Stimulated activated CD8-positive, alpha-beta memory T cell treated with anti-CD3 and anti-CD28 coated beads, Interleukin-15, amount 100 ng/mL, for 4 hours (primary cell): ENCODE measurements at places on chromosomes 4 and X.

DNA sequence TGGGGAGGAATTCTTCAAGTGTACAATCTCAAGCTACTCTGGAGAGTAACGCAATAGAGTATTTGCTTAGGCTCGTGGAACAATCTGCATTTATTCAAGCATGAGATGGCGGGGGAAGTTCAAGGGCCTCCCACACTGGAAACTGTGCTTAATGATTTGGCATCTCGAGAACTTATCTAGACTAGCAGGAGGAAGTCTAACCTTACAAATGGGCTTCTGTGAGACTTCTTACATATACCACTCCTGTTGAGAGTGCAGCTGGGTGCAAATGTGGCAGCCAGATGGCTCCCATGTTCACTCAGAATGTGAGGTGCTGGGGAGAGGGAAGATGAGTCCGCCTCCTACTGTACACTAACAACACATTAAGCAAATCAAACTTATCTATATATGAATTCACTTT, 29.3 kb upstream of the PTPN13 start:
- DNase-seq = no peak

DNA sequence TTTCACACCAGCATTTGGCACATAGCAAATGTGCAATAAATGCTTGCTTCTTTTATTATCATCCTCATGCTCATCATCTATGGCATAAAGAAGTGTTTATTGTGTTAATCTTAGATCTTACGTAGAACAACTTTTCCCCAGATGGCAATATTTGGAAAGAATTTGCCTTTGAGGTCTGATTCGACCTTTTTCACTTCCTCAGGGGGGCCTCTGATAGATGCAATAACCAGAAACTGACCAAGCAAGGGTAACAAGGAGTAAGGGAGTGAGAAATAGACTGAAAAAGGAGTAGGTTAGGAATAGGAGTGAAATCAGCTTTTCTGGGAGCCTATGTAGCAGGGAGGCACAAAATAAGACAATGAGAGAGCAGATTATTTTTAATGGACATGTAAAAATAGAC, 70.2 kb downstream of the RRAGB start:
- no peak for DNase-seq

DNA sequence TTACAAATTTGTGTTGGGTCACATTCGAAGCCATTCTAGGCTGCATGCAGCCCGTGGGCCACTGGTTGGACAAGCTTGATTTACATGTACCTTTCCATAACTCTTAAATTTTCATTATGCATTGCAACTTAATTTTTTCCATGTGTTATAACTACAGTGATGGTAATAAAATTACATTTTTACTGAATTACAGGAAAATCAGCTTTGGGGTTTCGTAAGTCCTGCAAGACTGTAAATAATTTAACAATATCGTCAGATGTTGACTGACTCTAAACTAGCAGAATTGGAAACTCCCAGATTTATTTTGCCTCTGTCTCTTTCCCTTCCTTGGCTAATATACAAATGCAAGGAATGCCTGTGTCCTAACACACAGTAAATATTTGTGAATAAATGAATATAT, 88.0 kb upstream of the RAPGEF2 start:
- DNase-seq = no peak

GRCh38 chrX:39157796-39158195, 356.5 kb downstream of the MID1IP1 start:
- no peak for DNase-seq

- no peak for DNase-seq
Observed at GRCh38 chr4:25801594-25801993, 61.2 kb downstream of the SEL1L3 start.

DNA sequence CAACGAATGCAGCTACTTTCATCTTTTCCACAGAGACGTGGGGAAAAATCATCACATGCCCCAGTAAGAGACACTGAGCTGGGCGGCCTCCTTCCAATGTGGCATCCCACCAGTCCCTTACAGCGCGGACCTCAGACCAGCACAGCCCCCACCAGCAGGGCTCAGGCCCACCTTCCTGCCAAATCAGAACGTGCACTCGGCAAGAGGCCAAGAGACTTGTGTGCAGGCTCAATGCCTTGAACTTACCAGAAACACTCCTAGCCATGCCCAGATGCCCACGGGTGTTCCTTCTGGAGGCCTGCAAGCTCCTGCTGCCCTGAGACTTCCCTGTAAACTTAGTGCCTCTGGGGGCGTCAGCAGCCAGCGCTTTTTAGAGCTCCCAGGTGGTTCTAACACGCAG, 31.2 kb downstream of the WDR1 start:
- DNase-seq = no peak

DNA sequence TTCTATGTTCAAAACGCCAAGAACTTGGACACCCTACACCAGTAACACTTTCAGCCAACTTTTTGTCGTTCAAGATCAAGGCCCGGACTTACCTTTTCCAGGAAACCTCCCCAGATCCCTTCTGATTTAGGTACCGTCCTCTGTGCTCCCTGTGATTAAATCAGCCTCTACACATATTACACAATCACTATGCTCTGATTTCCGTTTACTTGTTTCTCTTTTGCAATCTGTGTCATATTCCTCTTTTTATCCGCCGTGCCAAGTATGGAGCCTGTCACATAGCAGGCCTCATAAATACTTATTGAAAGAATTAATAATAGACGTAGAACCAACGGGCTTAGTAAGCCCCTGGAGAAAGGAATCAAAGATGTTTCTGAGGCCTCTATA, 722 bp upstream of the TMEM33 start:
- DNase-seq = no peak

- no peak for DNase-seq
Observed at GRCh38 chr4:151150821-151151580, 51.6 kb downstream of the RPS3A start.

DNA sequence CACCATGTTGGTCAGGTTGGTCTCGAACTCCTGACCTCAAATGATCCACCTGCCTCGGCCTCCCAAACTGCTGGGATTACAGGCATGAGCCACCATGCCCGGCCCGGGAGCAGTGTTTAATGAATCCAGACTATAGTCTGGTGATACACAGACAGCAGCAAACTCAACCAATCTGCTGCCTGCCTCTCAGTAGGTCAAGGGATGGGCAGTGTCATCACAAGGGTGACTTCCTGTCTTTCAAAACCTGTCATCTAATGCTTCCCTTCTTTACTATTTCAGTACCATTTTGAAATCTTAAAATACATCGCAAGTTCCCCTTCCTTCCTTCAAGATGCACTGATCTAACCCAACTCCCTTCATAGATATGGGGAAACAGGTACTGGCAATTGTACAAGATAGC, 8.4 kb downstream of the RPL39 start:
- no peak for DNase-seq

GRCh38 chr4:34422472-34423175, 1821.7 kb downstream of the ARAP2 start:
- no peak for DNase-seq

GRCh38 chr4:44165938-44166337, 282.7 kb downstream of the KCTD8 start:
- no peak for DNase-seq

DNA sequence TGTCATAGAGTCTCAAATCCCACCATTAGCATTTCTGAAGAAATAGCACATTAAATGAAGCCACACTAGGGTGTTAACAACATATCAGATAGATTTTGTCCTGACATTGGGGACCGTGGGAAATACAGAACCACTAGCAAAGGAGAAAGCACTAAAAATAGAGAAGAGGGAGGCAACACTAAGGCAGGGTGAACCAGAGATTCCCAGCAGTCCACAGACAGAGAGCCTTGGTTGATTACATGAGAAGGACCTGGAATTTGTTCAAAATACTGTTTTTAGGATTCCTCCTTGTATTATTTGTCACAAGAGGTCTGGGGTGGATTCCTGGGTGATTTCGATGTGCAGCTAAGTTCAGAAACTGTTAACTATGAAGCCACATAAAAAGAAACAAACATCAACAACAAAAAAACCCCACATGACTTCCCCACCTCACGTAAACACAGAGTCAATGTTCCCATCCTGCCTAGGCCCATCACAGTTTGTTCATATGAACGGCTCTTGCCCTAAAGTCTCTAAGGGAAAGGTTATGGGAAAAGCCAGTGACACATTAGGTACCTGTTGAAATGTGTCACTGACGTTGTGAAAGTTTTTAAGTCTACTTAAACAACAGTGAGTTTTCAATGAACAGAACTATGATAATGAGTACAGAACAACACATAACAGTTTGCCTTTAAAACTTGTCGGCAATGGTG, 23.6 kb upstream of the GRSF1 start:
- DNase-seq = no peak

GRCh38 chr4:32884198-32884597, 2164.0 kb downstream of the PCDH7 start:
- DNase-seq = no peak

- no peak for DNase-seq
Observed at GRCh38 chrX:10367406-10367805, 210.6 kb downstream of the CLCN4 start.

DNA sequence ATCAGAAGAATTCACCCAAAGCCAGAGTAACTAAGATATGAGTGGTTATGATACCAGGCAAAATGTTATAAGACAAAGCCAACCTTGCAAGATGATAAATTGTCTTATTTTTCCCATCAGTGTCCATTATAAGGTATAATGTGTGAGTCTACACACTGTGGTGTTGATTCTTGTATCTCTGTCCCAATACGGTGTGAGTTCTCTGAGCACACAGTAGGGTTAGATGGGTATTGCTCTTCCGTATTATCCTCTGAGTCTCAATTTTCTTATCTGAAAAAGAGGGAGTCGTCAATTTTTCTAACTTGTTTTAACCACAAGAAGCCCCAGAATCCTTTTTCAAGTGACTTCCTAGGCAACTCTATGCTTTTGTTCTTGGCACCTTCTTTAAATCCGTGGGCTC, 69.9 kb downstream of the HMGB2 start:
- no peak for DNase-seq

GRCh38 chr4:141757287-141757686, 120.9 kb downstream of the IL15 start:
- no peak for DNase-seq

DNA sequence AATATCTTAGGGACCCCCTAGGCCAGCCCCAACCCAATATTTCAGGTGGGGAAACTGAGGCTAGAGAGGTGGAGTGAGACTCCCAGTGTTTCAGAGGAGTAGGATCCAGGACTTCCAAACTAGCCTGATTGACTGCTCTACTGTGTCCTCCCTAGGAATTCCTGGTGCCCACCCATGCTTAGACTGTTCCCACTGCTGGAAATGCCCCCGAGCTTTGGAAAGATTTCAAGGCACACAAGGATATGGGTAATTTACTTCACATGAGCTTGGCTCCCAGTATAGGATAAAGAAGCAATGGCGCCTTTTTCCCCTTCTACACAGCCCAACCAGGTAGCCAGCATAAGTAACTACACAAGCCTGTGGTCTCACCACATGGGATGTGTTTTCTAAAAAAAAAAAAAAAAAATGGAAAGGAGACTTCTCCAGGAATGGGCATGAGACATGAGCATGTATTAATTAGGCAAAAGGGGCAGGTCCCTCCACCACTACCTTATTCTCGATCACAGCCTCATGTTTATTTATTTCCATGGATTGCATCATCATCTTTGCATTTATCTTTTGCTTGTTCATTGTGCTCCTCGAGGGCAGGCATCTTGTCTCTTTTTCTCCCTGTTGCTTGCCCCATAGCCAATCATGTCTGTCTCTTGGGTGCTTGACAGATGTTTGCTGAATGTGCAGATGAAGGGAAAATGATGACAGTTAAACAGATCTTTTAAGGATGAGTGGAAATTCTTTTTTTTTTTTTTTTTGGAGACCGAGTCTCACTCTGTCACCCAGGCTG, 66.7 kb downstream of the DRD5 start:
- no peak for DNase-seq

DNA sequence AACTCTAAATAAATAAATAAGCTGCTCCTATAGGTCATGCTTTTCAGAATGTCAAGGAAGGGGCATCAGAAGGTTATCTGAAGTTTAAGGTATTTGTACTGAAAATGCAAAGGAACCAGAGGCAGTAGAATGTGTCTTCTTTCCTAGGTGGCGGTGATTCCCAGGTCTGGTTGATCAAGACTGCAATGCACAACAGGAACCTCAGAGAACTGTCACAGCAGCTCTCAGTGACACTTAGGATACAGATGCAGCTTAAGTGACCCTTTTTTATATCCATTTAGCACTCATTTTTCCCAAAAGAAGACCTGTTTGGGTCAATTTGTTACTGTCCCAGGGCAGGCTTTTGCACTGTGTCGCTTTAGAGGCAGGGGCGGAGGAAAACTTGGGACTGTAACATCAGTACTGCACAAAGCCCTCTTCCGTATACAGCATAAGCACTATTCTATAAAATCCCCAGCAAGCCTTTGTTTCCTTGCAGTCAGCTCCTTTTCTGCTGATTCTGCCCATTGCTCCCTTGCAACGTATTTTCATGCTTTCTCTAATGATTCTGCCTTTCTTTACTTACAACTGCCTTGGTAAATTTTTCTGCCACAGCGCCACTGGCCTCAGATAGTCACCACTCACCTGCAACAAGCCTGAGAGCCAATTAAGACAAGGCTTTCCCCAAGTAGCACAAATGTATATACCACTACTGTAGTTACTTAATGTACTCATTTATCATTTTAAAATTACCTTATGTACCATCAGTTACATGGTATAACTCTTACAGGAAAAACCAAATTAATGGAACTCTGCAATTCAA, 1.5 kb upstream of the MND1 start:
- no peak for DNase-seq

GRCh38 chr4:78640714-78641113, 89.1 kb downstream of the ANXA3 start:
- DNase-seq = no peak

DNA sequence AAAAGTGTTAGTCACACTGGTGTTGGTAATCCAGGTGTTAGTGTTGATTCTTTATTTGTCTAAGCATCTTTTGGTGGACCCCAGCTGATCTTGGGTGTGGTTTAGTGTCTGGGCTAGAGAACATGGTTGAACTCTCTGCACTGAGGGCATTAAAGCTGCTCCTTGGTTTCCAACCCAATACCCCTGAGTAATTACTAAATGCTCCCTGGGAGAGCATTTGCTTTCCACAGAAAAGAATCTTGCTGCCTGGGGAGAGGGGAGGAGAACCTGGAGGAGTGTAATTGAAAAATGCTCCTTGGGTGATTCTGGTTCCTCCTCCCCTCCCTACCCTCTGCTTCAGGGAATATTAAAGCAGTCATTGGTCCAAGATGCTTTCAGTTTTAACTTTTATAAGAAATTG, 3.1 kb downstream of the GUCY1B1 start:
- DNase-seq = no peak

DNA sequence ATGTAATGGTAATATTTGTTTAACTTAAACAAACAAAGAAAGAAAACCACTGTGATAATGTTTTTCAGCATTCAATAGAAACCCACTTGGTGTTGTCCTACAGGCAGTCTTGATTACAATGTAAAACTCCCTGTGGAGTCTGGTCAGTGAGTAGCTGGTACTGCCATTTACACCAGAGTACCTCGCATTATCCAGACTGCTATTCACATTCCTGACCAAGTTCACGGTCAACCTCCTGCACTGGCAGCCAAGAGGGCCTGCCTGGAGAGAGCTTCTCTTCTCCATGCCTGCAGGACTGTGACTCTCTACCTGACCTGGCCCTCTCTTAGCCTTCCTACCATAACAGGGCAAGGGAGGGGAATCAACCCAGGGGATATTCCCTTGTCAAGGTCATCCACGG, 2.9 kb upstream of the LONRF3 start:
- no peak for DNase-seq

GRCh38 chrX:16320765-16321355, 153.6 kb downstream of the MAGEB17 start:
- no peak for DNase-seq

GRCh38 chr4:41384992-41385391, 128.3 kb downstream of the UCHL1 start:
- DNase-seq = no peak

- DNase-seq = no peak
Observed at GRCh38 chr4:159191989-159192388, 89.1 kb downstream of the RAPGEF2 start.
